ENCODE measurements at places on chromosomes 13 and 19.
A peak's percentile ranks its signal among the peaks of the same experiment; 100 is the strongest.

DNA sequence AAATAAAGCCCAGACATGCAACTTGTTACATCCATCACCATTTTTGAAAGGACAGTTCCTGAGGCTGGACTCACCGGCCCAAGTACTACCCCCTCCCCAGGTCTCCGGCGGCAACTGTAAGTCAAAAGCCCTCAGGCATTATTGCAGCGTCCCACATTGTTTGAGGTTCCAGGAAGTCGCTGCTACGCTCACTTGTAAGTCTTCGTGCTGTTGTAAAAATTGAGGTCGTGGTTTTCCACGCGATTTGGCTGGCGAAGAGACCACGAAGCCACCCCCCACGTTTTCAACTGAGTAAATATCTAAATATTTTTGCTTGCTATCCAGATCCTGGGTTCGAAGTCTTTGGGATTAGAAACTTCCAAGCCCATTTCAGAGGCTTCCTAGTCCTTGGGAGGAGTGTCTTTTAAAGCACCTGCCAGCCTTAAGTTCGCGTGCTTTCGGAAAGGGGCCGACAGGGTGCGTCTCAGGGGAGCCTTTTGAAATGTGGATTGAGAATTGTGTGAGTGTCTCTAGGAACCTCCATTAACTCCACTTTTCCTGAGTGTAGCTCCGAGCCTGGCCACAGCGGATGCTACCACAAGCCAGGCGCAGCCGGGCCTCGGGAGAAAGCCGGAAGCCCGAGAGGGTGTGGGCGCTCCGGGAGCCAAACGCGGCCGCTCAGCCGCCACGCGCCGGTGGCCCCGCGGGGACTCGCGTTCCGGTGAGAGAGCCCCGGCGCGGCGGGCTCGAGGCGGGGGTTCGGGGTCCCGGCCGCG is 434 bp upstream of the FNDC3A start:
- peak; percentile 13 for DNase-seq

- no peak for DNase-seq
These were observed 3.4 kb downstream of the PLIN5 start for GRCh38 chr19:4531562-4532165.

- no peak for DNase-seq
These were observed 4.6 kb upstream of the MISP start for GRCh38 chr19:746208-746819.

DNA sequence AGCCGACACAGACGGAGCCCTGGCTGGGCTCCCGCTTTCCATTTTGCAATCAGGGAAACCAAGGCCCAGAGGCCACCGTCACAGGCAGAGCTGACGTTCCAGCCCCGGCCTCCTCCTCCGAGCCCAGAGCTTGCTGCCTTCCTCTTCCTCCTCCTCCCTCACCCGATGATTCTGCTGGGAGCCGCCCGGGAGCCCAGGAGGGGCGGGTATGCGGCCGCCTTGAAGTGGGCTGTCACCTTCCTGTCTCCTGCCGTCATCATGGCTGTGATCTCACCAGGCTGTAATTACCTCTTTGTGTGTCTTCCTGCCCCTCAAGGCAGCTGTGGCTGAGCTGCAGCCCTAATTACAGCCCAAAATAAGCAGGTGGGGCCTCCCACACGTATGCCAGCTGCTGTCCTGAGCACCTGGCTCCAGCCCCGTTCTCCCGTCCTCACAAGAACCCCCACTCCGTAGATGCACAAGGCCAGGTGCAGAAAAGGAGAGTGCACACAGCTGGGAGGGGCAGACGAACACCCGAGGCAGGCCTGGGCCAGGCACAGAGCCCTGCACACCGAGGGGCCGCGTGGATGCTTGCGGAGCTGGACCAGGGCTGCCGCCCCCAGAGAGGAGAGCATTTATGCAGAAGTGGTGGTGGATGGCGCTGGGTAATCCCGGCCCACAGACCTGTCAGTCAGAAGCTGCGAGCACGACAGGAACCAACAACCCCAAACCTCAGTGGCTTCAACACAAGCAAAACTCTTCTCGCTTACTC is 4.0 kb downstream of the TPGS1 start:
- DNase-seq, result peak; percentile 70

DNA sequence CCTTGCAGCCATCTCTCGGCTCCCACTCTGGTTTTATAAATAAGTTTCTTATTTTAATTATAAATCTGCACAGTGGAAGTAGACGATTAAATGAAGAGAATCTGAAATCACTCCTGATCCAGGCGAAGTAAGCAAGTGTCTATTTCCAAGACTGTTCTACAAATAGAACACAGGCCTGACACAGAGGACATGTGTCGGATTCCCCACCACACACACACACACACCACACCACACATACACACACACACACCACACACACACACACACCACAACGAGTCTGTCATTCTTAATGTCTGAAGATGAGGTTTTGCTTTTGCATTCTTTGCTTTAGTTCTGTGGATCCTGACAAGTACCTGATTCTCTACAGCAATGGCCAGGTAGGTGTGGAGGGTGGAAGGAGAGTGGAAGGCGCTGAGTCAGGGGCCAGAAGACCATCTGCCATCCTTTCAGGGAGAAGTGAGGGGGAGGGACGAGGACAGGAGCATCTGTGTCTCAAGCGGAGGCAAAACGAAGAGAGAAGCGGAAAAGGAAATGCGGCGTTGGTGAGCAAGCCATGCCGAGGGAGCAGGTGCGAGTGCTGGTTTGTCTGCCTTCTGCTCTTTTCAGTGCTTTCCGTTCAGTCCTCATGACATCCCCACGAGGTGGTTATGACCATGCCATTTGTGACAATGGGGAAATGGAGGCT is 110.2 kb downstream of the TEX26 start:
- DNase-seq, result no peak

- peak; percentile 68 for DNase-seq
These were observed 6.2 kb downstream of the CARD8 start for GRCh38 chr19:48249502-48250014.

- no peak for DNase-seq
These were observed 1582.0 kb upstream of the PCDH20 start for GRCh38 chr13:62997696-62998095.

- DNase-seq, result no peak
These were observed 379.9 kb upstream of the PCDH20 start for GRCh38 chr13:61795580-61795979.

DNA sequence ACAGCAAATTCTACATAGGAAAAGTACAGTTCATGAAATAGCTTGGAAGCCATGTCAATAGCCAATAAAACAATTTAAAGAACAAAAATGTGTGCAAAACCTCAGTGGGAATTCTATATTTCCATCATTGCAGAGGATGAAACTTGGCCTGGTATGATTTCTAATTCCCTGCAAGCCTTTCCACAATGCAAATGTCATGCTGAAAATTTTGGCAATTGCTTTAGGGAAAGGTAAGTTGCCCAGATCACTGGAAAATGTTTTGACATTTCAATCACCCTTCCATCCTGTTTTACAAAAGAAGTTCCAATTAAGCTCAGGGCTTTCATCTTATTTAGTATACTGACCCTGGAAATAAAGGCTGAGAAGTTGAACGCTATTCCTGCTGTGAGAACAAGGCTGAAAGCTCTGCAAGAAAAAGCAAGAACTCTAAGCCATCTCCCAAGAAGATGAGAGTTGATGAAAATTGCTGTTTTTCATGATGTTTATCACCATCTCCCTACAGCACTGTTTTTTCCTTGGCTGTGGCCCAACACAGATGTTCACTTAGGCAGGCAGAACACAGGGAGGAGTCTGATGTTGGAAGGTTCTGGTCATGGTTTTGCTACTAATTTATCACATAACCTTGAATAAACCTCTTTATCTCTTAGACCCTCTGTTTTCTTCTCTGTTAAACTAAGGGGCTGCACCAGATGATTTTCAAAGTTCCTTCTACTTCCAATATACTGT is 263.7 kb downstream of the KCTD12 start:
- DNase-seq, result no peak

DNA sequence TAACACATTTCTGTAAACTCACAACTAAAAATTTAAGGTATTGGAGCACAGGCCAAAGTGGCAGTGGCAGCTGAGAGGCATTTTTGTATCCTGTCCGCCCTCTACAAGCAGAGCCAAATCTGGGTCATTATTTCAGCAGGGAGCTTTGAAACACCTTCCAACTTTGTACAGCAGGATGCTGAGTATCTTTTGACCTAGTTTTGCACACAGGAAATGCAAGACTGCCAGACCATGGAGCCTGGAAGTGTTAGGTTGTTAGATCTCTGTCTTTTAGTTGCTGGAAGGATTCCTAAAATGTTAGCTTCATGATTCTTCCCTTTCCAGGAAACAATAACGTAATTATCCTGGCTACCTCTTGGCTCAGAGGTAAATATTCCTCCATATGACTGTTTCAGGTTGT is 148.6 kb upstream of the ATXN8OS start:
- no peak for DNase-seq

GRCh38 chr13:36258831-36259230 is 38.8 kb downstream of the CCDC169 start:
- no peak for DNase-seq

DNA sequence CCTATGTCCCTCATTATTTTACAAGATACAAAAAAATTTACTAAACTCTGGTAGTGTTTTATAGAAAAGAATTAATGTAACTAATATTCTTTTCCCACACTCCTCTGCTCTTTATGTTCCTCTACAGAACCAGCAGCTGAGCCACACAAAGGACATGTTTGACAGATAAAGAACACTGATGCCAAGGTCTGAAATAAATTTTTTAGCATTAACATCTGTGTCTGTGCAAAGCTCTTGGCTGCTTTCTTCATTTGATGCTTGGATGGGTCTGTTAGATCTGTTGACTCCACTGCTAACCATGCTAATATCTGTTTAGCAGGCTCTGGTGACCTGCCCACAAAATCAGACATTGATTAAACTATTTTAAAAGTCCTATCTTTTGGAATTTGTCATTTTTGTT is 2363.8 kb downstream of the PCDH9 start:
- DNase-seq, result no peak

DNA sequence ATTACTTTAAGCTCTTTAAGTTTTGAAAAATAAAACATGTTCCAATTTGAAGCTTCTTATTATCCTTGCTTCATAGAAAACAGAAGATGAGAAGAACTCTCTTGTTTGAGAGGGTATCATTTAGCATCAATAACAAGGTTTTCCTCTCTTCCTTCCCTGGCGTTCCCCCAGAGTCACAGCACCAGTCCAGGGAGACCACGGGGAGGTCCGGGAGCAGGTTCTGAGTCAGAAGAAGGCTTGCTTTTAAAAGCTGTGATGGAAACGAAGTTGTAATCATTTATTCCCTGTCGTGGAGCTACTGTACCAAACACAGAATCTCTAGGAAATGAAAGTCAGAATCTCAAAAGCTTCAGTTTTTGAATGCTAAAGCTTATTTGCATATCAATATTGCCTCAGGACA is 174.0 kb upstream of the LSM14A start:
- DNase-seq, result no peak

GRCh38 chr19:13163609-13164342 is 13.6 kb downstream of the IER2 start:
- no peak for DNase-seq

DNA sequence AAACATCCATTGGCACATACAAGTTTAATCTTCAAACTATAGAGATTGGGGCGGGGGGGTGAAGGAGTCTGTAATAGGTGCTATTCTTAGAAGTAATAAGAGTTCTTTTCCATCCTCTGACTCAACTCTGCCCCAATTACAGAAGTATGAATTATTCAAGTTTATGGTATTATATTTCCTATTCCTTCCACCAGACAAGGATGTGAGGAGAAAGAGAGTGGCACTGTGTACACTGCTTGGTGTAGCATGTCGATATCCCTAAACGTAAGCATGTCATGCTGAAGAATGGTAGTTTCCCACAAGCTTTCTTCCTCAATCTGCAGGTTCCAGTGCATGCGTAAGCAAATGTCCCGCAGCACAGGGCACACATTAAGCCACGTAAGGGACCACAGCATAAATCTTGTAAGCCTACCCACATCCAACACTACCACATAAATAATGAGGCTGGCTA is 14.1 kb downstream of the BRD4 start:
- no peak for DNase-seq

- no peak for DNase-seq
These were observed 9.8 kb downstream of the ZGLP1 start for GRCh38 chr19:10299545-10300458.

GRCh38 chr13:78326633-78327032 is 276.7 kb downstream of the POU4F1 start:
- DNase-seq, result no peak

- no peak for DNase-seq
These were observed 45.7 kb upstream of the TDRD3 start for GRCh38 chr13:60351326-60351725.

DNA sequence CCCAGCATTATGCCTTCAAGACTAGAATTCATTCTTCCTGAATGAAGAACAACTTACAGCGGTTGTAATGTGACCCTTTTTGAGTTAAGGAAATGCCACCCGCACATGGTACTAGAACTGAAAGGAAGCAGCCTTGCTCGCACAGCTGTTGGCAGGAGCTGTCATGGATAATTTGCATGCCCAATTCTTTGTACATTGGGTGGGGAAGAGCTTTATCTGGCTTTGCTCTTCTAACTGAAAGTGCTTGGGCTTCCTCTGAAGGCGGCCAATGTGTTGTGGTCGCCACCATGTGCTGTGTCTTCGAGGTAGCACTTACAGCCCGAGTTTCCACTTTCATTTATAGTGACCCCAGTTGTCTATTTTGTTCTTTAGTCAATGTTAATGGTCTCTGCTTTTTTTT is 3.4 kb downstream of the CCNE1 start:
- DNase-seq, result no peak

- no peak for DNase-seq
These were observed 5.4 kb downstream of the RSPH6A start for GRCh38 chr19:45809643-45810159.

DNA sequence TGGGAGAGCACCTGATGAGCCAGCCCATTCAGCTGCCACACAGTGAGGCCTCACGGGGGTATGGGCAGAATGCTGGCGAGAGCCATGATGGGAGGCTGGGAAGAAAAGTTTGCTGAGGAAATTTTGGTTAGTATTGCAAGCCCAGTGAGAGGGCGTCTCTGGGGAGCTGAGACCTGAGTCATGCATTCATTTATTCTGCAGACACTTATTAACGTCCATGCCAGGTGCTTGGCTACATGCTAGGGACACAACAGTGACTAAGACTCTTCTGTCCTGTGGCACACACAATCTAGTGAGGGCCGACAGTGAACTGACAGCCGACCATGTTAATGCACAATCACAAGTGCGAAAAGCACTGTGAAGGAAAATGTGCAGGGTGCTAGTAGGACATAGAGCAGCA is 27.2 kb downstream of the WDR62 start:
- no peak for DNase-seq

DNA sequence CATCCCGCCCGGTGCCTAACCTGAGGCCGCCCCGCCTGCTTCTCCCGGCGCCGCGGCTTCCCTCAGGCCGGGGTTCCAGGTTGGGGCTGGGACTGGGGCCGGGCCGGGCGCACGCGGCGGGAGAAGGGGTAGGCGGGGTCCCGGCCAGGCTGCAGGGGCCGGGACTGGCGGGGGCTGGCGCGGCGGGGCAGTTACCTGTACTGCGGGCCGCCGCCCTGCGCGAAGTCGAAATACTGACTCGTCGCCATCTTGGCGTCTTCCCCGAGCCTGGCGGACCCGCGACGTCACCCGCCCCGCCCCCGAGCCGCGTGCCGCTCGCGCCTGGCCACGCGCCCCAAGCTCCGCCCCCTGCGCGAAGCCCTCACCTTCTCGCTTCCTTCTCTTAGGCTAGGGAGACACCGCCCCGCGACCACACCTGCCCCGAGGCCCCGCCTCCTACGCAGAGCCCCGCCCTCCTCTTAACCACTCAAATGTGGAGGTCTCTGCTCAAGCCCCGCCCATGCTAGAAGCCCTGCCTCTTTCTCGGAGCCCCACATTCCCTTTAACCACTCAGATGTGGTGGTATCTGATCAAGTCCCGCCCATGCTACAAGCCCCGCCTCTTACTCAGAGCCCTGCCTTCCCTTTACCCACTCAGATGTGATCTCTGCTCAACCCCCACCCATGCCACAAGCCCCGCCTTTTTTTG is at the start of gene ZFR2:
ZFR2 (minus strand) TSS at position 269 of the 687 bp plus-strand sequence; CDS start at position 248, 21 bp downstream.
- DNase-seq, result peak; percentile 6
